ENCODE measurements at places on chromosomes 3 and 15. TPM values are rescaled to one million over a fixed set of nuclear protein-coding genes. Genes with fewer than 3 reads are reported as not detected.

The NLGN1 gene
- not detected for total RNA-seq

The GPR149 gene
- not detected for total RNA-seq

DNA sequence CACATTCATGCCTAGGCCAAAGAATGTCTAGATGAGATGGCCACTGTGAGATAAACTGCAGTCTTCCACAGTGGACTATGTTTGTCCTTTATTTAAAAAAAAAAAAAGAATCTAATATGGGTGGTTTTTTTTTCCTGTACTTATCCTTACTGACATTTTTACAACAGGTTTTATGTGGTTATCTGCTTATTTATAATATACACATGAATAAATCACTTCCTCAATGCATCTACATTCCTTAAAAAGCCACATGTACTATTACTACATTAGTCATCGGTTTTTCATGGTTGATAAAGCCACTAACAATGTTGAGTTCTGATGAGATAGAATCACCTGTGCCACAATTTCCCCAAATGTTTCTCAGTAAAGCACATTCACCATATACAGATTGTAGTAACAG, 341.3 kb upstream of the THBS1 start:
- no peak for DNase-seq

DNA sequence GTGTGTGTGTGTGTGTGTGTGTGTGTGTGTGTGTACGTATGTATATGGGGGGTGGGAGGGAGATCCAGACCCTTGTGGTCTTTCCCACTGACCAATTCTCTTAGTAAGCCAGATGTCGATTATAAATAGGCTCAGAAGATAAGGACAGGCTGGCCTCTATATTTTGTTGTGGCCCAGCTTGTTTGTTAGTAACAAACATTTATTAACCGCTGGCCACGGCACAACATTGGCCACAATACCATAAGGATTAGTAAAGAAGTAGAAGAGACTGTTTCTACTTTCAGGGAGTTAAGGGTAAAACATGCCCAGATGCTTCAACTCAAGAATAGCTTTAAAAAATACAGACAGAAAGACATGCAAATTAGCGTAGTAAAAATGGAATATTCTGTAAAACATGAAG, 58.1 kb downstream of the ABHD2 start:
- no peak for DNase-seq

DNA sequence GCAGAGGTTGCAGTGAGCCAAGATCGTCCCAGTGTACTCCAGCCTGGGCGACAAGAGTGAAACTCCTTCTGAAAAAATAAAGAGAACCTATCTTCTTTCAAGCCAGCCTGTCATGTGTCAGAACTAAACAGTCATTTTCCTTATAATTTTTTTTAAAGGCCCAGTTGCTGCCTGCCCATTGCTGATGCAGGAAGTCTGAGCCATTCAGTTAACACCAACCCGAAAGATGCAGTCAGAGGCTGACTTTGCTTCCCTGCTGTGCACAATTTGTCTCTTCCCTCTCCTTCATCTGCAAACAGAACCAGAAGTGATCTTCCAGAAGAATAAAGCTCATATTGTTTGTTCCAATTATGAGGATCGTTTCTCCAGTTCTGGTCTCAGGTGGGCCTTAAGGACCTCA, 220.6 kb downstream of the SLCO3A1 start:
- DNase-seq: no peak
